ENCODE measurements at places on chromosomes 1 and 21. TPM values are rescaled to one million over a fixed set of nuclear protein-coding genes. Genes with fewer than 3 reads are reported as not detected.

GRCh38 chr1:157357111-157357510, 195.2 kb downstream of the FCRL5 start:
- no peak for DNase-seq

GRCh38 chr1:170010443-170010842, 64.1 kb downstream of the KIFAP3 start:
- DNase-seq: peak; percentile 86

DNA sequence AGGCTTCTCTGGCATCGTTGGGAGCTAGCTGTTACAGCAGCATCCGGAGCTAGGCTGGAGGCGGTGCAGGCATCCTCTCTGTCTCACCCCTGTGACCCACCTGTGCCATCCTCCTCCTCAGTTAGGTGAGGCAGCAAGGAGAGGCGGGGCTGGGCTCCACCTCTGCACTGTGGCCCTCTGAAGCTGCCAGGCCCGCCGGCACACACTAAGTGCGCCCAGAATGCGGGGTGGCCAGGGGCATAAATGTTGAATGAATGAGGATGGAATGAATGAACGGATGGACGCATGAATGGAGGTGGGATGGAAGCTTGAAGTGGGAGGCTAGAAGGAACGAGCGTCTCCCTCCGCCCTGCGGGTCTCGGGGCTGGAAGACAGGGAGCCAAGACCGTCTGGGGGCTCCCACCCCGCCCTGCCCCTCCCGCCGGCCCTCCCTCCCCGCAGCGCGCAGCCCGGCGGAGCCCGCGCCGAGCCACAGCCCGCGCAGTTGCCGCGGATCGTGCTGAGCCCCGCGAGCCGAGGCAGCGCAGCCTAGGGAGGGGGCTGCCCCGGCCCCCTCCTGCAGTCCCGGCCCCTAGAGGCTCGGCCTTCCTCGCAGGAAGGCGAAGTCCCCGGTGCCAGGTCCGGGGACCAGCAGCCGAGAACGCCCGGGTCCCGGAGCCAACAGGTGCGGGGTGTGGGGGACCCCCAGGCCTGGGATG, at the start of gene HCRTR1:
Gene HCRTR1, plus strand, starts transcription at position 472 of the 698 bp plus-strand sequence. CDS start 1,504 bp downstream, outside the sequence.
- DNase-seq: no peak

DNA sequence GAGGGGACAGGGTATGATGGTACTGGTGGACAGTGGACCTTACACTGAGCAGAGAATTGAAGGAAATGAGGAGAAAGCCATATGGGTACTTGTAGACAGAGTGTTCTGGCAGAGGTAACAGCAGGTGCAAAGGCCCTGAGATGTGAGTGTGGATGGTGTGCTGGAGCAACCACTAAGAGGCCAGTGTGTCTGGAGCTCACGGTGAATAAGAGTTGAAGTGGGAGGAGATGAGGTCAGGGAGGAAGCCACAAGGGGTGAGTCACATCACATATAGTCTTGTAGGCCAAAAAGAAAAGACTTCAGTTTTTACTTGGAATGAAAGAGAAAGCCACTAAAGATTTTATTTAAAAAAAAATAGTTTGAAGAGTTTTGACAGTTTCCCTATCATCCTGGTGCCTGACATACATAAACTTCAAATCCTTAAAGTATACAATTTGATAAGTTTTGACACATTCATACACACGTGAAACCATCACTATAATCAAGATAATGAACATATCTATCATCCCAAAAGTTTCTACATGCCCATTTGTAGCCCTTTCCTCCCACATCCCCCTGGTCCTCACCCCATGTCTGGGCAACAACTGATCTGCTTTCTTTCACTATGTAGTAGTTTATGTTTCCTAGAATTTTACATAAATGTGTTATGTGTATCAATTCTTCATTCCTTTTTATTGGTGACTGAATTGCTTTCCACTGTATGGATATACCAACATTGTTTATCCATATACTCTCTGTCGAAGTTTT, 148.4 kb downstream of the GPATCH2 start:
- DNase-seq: peak; percentile 72

- no peak for DNase-seq
These were observed 291.3 kb downstream of the CAMTA1 start for GRCh38 chr1:7076572-7076971.

DNA sequence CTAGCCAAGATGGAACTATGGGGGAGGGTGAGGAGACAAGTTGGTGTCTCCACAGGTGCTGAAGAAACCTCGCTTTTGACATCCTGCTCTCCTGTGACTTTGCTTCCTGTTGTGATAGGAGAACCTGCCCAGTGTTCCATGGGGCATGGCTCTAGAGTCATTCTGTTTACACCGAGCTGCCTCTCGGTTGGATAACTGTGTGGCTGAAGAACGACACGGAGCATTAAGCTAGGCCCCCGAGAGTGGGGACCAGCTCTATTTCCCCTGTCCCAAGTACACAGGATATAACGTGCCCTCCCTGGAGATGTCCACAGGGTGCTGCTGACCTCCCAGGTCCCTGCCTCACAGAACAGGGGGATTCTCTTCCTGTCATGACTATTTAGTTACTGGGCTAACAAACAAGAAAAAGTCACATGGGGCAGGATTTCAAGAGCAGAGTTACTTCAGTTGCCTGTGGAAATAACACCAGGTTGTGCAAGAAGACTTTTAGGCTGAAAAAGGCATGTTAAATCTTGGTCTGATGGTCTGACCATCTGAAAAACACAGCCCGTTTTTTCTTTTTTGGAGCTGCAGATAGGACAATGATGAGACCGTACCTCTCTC, 29.4 kb upstream of the PPP2R5A start:
- DNase-seq: no peak

DNA sequence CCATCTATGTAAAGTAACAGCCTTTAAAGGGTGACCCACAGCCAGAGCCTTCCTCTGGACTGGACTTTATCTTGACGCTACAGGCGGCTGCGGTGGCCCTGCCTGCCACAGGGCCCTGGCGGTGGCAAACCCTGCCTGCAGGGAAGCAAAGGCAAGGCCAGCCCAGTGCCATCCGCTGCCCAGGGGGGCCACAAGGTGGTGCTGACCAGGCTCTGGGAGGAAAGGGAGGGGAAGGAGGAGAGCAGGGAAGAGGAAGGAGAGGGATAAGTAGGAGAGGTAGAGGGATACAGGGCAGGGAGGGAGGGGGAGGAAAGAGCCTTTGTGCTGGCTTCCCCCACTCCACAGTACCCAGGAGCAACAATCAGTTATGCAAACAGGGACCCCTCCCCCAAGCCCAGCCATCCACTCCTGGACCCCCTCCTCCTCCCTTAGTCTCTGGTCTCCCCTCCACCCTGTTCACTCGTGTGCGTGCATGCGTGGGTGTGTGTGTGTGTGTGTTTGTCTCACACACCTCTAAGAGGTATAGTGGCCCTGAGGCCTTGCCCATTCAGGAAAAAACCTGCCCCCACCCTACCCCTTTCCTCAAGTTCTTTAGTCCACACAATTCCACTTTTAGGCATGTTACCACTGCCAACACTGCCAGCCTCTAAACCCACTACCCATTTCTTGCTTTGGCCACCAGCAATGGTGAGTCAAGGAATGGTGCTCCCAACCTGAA, 30.3 kb downstream of the SSBP3 start:
- DNase-seq: no peak

- DNase-seq: no peak
These were observed 866.7 kb upstream of the PRMT6 start for GRCh38 chr1:106189780-106190179.

DNA sequence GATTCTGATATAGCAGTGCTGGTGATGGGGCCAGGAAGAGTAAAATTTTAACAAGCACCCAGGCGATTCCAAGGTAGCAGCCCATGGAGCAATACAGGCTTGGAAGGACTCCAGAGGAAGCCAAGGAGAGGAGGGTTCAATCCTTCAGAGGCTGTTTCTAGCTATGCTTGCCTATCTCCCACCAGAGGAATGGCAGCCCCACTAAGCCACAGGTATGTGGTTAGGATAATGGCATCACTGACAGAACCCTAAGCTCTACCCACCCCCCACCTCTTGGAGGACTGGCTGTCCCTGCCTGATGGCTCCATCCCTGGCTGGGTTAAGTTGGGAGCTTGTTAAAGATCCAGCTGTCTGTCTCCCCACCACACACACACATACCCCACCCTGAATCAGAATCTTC, 19.3 kb upstream of the PTAFR start:
- DNase-seq: no peak

- DNase-seq: no peak
These were observed 40.6 kb upstream of the SOD1 start for GRCh38 chr21:31618696-31619430.

- DNase-seq: peak; percentile 65
These were observed 428 bp downstream of the POGZ start for GRCh38 chr1:151458802-151459330.

DNA sequence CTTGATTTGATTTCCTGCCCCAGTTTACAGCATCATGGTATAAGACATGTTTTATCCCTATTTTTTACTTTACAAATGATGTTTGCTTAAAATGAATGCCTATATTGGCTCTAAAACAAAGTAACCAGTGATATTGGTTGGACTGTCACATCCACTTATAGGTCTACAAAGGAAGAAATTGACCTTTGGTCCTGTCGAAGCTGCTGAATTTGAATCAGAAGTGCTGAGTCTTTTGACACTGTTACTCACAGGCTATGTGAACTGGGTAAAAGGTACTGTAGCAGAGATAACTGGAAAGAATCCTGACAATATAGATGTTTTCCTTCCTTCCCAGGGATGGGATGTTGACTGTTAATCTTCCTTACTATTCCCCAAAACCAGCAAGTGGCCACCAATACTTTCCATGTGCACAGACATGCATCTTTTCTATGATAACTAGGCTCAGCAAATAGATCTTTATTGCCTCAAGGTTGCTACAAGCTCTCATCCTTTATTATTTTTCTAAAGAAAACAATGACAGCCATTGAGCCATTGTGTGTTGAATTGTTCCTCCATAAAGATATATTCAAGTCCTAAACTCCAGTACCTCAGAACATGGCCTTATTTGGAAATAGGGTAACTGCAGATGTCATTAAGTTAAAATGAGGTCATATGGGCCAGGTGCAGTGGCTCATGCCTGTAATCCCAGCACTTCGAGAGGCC, 175.9 kb upstream of the NR5A2 start:
- DNase-seq: no peak

DNA sequence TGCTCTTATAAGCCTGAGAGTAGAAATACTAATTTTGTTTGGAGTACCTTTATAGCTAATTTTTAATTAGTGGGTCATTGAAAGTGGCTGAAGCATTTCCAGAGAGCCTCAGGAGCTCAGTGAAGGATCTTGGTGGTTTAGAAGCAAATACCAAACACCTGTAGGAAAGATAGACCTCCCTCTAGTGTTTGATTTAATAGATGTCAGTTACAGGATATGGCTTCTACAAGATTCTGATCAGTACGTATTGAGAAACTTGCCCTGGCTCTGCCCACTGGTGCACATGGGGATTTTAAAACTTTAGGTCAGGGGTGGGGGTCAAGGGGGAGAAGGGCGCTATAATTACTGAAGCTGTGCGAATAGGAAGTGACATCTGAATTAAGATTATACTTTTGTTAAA, 122.2 kb downstream of the POU2F1 start:
- DNase-seq: no peak

GRCh38 chr1:240027059-240027462, 64.6 kb upstream of the FMN2 start:
- DNase-seq: peak; percentile 71

GRCh38 chr1:164650531-164650930, 91.5 kb downstream of the PBX1 start:
- no peak for DNase-seq

DNA sequence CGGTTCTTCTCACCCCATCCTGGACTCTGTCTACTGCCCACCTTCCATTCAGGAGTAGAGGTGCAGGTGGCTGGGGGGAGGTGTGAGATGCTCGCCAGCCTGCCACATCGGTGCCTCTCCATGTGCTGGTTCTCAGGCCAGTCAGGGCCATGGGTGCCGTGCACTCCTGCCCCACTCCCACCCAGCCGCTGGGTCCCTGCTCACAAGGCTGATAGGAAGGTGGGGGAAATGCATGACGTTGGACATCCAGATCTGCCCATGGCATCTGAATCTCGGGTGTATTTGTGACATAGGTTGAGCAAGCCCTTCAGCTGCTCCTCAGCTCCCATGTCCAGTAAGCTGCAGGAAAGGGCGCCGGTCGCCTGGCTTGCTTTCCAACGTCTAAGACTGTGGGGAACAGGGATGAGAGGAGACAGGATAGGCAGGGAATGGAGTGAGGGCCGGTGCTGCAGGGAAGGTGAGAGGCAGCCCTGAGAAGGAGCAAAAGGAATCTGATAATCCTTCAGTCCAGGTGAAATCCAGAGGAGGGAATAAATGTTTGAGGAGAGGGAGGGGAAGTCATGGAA, 11.8 kb downstream of the S100A7A start:
- no peak for DNase-seq

GRCh38 chr1:172826096-172826741, 167.3 kb downstream of the FASLG start:
- peak; percentile 94 for DNase-seq

- DNase-seq: no peak
These were observed 1.8 kb upstream of the FCRL6 start for GRCh38 chr1:159800177-159800930.

- no peak for DNase-seq
These were observed 123.2 kb downstream of the DMRTB1 start for GRCh38 chr1:53582211-53583020.

DNA sequence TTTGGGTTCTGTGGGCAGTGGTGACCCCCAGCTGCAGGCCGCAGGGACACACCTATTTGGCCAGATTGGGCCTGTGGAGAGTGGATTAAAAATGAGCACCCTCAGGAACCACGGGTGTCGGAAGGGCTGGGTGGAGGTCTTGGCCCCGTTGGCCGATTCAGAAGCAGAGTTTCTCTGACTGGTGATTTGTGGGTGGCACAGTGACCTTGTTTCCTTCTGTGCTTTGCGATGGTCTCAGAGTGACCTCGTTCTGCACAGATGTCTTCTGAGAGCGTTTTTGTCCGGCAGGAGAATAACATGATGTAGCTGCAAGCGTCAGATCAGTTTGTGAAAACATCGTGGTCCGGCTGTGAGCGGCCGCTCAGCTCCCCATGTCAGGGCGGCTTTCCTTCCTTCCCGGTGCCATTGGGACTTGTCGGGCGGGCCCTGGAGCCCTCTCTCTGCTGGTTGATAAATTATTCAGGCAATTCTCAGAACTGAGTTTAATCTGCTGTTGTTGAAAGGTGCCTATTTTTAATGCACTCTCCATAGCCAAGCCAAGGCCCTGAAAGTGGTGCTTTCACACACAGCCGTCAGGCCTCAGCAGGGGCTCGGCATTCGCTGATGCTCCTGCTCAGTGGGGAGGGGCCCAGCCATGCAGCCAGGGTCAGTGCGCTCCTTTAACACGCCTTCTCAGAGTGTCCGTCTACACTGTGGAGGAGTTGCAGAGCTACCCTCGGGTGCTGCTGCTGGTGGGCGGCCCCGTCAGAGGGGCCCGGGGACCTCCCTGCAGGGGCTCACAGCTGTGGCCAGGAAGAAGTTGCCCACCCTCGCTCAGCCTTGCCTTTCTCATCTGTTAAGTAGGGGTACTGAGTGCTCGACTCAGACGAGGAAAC, 26.8 kb downstream of the TRPM2 start:
- no peak for DNase-seq

GRCh38 chr1:28157894-28158293, 18.6 kb downstream of the PTAFR start:
- no peak for DNase-seq

The PLPPR5 gene
- not detected for total RNA-seq

The CFAP107 gene
- not detected for total RNA-seq

The RXFP4 gene
- not detected for total RNA-seq

The CFHR5 gene
- total RNA-seq: not detected

The TXNDC12 gene
- 58.8 TPM for total RNA-seq
